Activated T-helper 1 cell treated with anti-CD3 and anti-CD28 coated beads, Interleukin-2, amount 50 U/mL, for 16 hours (primary cell): ENCODE measurements at places on chromosomes 5 and 9.

- DNase-seq: no peak
These were observed 3.4 kb upstream of the APBA1 start for GRCh38 chr9:69675563-69675962.

DNA sequence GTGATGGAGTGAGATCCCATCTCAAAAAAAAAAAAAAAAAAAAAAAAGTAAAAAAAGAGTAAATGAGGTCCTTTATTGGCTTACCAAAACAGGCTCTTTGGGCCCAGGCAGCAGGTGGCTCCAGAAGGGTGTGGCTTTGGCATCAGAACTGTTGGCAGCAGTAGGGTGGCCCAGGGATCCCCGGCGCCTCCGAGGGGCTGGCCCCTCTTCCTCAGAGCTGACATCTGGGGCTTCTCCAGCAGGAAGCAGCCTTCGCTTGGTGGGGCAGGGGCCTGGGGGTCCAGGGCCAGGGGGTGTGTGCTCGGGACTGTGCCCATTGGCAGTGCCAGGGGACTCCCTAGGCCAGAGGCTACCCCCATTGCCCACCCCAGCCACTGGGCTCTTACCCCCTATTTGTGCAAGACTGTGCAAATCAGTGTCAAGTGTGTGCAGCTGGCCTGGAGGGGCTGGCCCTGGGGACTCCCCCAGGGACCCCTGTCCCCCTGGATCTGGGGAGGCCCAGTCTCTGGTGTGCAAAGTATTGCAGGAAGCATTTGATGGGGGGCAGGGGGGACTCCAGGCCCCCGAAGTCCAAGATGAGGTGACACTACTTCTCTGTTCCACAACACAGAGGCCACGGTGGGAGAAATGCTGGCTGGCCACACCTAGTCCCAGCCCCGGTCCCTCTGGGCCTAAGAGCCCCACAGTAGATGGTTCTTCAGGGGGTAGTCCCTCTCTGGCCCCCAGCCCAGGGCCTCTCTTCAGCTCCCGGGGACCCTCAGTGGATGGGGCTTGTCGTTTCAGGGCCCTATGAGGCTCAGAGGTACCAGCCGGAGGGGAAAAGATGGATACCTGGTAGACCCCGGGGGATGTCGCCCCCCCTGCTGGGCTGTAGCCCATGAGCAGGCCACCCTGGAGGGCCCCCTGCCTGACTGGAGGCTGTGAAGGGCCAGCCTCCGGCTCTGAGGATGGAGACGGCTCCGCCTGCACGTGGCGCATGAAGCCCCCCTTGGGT is 4.7 kb upstream of the STOML2 start:
- DNase-seq: no peak

- no peak for DNase-seq
These were observed 214.1 kb upstream of the ANKRD55 start for GRCh38 chr5:56447232-56447631.

DNA sequence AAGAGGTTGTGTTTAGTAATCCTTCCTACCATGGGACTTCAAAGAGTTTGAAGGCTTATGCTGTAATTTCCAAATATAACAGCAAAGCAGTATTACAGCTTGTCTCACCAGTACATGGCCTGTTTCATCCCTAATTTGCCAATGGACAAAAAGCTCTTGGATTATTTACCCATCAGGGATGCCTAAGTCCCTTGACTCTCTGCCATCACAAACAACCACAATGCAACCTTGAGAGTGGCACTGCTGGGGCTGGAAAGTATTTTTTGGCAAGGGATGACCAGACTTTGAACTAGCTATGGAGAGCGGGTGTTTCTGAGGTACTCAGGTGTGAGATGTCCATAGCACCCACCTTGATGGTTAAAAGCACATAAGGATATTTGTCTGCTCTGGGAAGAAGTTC is 9.1 kb downstream of the MAMDC2 start:
- DNase-seq: no peak

GRCh38 chr9:120431268-120431667 is 148.7 kb downstream of the CDK5RAP2 start:
- no peak for DNase-seq

- no peak for DNase-seq
These were observed 13.7 kb downstream of the SYK start for GRCh38 chr9:90815183-90815943.

GRCh38 chr5:20088361-20088760 is 100.4 kb upstream of the CDH18 start:
- no peak for DNase-seq

DNA sequence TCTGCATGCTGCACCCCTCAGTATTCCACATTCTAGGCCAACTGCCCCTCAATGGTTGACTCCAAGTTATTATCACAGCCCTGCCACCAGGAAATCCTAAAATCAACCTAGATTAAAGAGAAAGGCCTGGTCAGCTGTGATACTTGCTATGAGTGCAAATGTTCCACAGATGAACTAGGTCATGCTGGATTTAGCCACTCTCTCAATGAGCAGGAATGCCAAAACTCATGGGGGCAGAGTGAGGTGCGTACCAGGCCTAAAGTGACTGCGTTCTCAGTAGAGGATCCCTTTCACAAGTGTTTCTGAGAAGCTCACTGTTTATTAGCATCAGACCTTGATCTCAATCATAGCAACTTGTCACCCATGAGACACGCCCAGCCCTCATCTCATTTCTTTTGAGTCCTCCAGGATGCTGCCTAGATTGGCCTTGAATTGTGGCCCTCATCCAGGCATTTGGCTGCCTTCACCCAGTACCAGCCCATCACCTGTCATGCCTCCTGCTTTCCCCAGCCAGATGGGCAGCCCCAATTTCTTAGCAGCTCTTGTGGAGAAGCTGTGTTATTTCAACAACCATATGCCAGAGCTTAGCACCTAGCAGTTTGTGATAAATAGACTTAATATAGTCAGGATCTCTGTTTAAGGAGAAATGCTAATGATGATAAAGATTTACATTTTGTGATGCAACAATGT is 383.9 kb downstream of the CTNND2 start:
- no peak for DNase-seq

DNA sequence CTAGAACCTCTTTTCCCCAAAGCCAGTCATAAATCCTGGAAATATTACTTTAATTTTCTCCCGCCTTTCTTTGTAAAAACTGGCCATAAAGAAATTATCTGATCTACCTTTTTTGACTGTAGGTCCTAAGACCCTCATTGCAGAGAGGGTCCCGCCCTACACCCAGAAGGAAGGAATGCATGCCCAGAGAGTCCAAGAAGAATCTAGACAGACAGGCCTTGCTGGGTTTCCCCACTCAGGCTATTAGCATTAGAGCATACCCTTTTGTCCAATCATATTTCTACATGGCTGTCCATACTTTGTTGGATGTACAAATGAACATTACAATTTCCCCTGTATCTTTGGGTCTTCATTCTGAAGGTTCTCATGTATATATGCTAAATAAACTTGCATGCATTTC is 1.9 kb upstream of the ATG10 start:
- DNase-seq: no peak

DNA sequence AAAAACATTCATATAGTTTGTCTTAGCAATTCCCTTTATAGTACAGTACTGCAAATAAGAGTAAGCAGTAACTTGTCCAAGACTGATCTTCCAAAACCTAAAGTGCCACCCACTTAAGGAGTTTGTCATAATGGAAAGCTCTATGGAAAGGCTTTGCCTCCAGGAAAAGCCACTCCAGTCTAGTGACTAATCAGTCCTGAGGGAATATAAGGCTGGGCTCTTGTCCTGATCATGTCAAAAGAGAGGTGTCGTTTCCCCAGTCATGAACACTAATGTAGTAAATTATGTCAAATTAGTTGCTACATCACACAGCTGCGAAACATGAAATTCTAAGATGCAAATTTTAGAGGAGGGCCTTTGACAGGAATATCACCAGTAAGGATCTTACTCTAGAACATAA is 271.6 kb downstream of the GABRB2 start:
- no peak for DNase-seq

DNA sequence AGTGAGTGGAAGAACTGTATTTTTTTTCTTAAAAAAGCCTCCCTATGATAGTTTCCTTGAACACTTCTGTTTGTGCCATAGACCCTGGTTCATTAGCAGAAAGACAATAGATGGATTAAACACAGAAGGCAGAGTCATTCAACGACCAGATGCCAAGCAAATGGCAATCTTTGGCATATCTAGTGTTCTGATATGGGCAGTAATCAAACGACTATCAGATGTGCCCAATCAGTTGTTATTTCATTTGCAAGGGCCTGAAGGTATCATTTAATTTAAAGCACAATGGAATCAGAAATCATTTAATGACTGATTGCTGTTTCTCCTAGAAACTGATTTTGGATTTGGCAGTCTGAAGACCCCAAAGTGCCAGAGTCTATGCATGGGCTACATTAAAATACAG is 61.3 kb downstream of the SGCD start:
- no peak for DNase-seq

GRCh38 chr9:130858739-130859705 is 24.0 kb downstream of the ABL1 start:
- DNase-seq: no peak
